Camera-type eye (tissue), 1 donor: ENCODE measurements at places on chromosomes 2 and 18. TPM values are rescaled to one million over a fixed set of nuclear protein-coding genes. Genes with fewer than 3 reads are reported as not detected.

SETBP1 gene
- 52.0 TPM for total RNA-seq

FAM161A gene
- total RNA-seq = 113 TPM

OSR1 gene
- 12.0 TPM for total RNA-seq

SPC25 gene
- total RNA-seq = 13.1 TPM

CRYBA2 gene
- total RNA-seq = 1,526 TPM

GAREM1 gene
- 10.3 TPM for total RNA-seq

GRB14 gene
- 7.8 TPM for total RNA-seq

OTOS gene
- total RNA-seq = not detected

AGAP1 gene
- total RNA-seq = 117 TPM

AGXT gene
- not detected for total RNA-seq

CRYGA gene
- 885 TPM for total RNA-seq
